ENCODE measurements at places on chromosomes 6 and 20. TPM values are rescaled to one million over a fixed set of nuclear protein-coding genes. Genes with fewer than 3 reads are reported as not detected.

- H3K4me3 ChIP-seq: no peak overlapping the region
- DNase-seq: no peak
- H3K27ac ChIP-seq: no peak overlapping the region
Measured at GRCh38 chr6:143397227-143398222, 53.0 kb downstream of the ADAT2 start.

Gene SLC35D3
- total RNA-seq: not detected

- H3K36me3 ChIP-seq: no peaks in the 10 kb centered on the region
- no peak overlapping the region for H3K4me3 ChIP-seq
- DNase-seq: no peak
- H3K27ac ChIP-seq: no peak overlapping the region
Measured at GRCh38 chr20:22544462-22544861, 39.9 kb downstream of the FOXA2 start.

DNA sequence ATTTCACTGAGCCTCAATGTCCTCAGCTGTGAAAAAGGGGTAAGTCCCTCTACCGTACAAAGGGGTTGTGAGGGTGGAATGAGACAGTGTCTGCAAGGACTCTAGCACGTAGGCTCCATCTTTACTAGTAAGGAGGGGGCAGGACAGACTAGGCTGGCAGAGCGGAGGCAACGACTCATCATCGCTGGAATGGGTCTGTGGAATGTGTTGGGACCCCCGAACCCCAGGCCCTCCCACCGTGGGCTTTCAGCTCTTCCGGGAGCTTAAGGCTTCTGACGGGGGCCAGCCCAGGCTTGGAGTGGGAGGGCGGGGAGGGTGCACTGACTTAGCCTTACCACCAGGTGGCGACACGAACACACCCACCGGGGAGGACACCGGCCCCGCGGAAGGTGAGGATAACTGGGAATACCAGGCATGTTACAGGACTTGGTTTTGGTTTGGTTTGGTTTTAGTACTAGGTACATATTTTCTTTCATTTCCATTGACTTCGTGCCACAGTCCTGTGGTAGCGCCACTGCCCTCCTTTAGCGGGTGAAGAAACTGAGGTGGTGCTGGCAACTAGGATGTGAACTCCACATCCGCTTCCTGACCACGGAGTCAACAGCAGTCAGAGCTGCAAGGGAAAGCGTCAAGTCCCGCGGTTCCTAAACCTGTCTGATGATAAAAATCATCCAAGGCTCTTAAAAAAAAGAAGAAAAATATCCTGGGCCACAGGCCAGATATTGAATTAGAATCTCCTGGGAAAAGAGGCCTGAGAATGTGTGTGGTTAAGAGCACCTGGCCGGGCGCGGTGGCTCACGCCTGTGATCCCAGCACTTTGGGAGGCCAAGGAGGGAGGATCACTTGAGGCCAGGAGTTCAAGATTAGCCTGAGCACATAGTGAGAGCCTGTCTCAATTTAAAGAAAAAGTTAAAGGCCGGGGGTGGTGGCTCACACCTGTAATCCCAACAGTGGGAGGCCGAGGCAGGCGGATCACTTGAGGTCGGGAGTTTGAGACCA, 10.3 kb upstream of the TULP1 start:
- no peaks in the 10 kb centered on the region for H3K36me3 ChIP-seq
- peak; percentile 86 for DNase-seq
- no peaks in the 10 kb centered on the region for H3K4me1 ChIP-seq
- peak overlapping the region; percentile 41 for H3K4me3 ChIP-seq

GRCh38 chr6:109351231-109352130, 30.8 kb downstream of the CD164 start:
- H3K4me1 ChIP-seq: peaks cover 8% of the 10 kb centered on the region
- no peak overlapping the region for H3K4me3 ChIP-seq
- H3K36me3 ChIP-seq: no peaks in the 10 kb centered on the region
- DNase-seq: peak; percentile 21
- H3K27me3 ChIP-seq: no peaks in the 10 kb centered on the region

Gene CLPSL2
- total RNA-seq: not detected

- no peak overlapping the region for H3K4me3 ChIP-seq
- H3K27ac ChIP-seq: no peak overlapping the region
- no peaks in the 10 kb centered on the region for H3K27me3 ChIP-seq
- no peaks in the 10 kb centered on the region for H3K4me1 ChIP-seq
- DNase-seq: no peak
- no peaks in the 10 kb centered on the region for H3K36me3 ChIP-seq
Measured at GRCh38 chr20:33465481-33466302, 22.1 kb upstream of the SNTA1 start.

Gene PHACTR3
- 1.2 TPM for total RNA-seq

- H3K4me1 ChIP-seq: peaks cover 10% of the 10 kb centered on the region
- H3K27ac ChIP-seq: no peak overlapping the region
- no peaks in the 10 kb centered on the region for H3K36me3 ChIP-seq
- no peaks in the 10 kb centered on the region for H3K27me3 ChIP-seq
- no peak overlapping the region for H3K4me3 ChIP-seq
- DNase-seq: no peak
Measured at GRCh38 chr6:158591134-158591809, 31.4 kb downstream of the TMEM181 start.

DNA sequence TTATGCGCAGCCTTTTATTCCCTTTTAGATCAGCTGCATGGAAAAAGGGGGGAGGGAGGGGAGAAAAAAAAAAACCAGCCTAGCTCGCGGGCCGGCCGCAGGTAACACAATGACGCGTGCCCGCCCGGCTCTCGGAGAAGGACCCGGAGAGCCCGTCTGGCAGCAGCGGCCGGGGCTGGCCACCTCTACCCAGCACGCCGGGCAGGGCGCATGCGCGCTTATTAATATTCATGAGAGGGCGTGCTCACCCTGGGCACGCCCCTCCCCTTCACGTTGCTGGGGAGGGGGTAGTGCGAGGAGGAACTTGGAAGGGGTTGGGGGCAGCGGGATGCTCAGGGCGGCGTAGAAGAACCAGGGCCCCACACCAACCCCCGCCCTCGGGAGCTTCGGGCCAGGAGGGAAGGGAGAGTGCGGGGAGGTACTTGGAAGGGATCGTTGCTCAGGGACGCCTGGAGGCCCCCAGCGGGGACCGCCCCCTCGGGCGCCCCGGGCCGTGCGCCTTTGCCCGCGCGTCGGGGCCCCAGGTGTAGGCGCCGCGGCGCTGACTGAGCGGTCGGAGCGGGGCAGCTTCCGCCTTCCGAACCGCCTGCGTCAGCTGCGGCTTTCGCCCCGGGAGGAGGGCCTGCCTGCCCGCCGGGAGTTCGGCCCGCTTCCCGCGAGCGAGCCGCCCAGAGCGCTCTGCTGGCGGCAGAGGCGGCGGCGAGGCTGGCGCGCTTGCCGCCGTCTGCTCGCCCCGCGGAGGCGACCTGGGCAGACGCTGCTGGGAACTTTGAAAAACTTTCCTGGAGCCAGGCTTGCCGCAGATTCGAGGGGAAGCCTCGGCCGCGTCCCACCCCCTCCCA, at the start of gene JAG1:
Gene JAG1 (minus strand): TSS at position 158 of the 842 bp plus-strand sequence. CDS start 469 bp downstream, outside the sequence.
- H3K4me3 ChIP-seq: peak within 1 kb of the TSS; percentile 86
- H3K27me3 ChIP-seq: no peaks in the 10 kb centered on the region
- peak within 1 kb of the TSS; percentile 94 for H3K27ac ChIP-seq
- DNase-seq: peak; percentile 97

DNA sequence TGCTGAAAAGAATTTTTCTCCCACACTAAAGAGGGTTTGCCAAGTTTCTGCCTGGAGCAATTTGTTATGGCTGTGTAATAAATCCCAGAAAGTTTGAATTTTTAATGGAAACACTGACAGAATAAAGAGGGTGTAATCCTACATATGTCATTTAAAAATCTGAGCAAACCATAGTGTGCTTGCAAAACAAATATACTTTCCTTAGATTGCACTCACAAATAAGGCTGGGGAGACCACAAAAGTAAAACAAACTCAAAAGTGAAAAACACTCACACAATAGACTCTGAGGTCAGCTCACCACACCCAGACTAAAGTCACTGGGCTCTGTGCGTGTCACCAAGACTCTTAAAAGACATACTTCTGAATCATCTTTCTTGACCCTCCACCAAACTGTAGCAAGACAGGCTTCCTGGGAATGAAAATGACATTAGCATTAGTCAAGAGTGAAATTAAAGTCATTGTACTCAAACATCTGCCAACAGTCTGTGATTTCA, 4.8 kb upstream of the ATXN1 start:
- DNase-seq: no peak
- H3K27me3 ChIP-seq: no peaks in the 10 kb centered on the region
- peaks cover 6% of the 10 kb centered on the region for H3K4me1 ChIP-seq

Gene TOX2
- 48.1 TPM for total RNA-seq

GRCh38 chr20:38078084-38078483, 44.5 kb downstream of the RPRD1B start:
- H3K4me3 ChIP-seq: no peak overlapping the region
- no peaks in the 10 kb centered on the region for H3K36me3 ChIP-seq
- no peaks in the 10 kb centered on the region for H3K4me1 ChIP-seq
- H3K27ac ChIP-seq: no peak overlapping the region
- DNase-seq: no peak

DNA sequence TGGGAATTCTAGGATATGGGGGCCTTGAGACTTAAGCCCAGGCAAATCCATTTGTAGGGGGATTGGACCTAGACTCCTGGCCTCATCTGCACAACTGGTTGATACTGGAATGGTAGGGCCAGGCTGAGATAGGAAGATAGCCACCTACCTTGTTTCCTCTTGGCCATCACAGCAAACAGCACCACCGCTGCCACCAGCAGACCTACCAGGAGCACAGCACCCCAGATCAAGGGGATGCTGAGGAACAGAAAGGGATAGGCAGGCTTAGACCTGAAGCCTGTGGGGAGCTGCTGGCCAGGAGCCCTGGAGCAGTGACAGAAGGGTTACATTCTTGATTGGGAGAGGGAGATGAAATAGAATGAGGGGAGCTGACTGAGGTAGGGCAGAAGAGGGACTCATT, 3.5 kb downstream of the TREML1 start:
- no peak overlapping the region for H3K4me3 ChIP-seq
- no peak for DNase-seq
- H3K27ac ChIP-seq: no peak overlapping the region
- H3K4me1 ChIP-seq: no peaks in the 10 kb centered on the region
- no peaks in the 10 kb centered on the region for H3K36me3 ChIP-seq

GRCh38 chr6:121615493-121615892, 180.0 kb downstream of the GJA1 start:
- H3K27me3 ChIP-seq: no peaks in the 10 kb centered on the region
- no peak overlapping the region for H3K4me3 ChIP-seq
- no peaks in the 10 kb centered on the region for H3K36me3 ChIP-seq

GRCh38 chr6:165119231-165120020, 190.0 kb downstream of the C6orf118 start:
- no peak overlapping the region for H3K4me3 ChIP-seq
- DNase-seq: no peak
- no peaks in the 10 kb centered on the region for H3K4me1 ChIP-seq
- no peak overlapping the region for H3K27ac ChIP-seq

DNA sequence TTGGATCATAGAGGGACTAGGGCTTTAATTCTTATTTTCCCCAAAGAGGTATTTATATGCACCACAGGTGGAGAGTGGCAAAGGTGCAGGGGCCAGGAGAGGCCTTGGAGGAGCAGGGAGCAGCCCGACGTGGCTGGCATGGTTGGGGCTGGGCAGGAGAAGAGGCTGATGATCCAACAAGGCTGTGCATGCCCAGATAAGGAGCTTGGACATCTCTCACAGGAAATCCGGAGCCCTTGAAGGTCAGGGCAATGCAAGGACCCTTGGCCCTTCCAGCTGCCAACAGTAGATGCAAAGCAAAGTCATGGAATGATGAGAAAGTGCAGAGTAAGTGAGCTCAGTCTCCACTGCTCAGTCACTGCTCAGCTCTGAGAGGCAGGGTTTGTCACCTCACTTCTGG, 39.9 kb upstream of the SIRT5 start:
- H3K36me3 ChIP-seq: no peaks in the 10 kb centered on the region
- H3K4me3 ChIP-seq: no peak overlapping the region
- no peaks in the 10 kb centered on the region for H3K4me1 ChIP-seq

- no peaks in the 10 kb centered on the region for H3K4me1 ChIP-seq
- DNase-seq: no peak
- H3K4me3 ChIP-seq: no peak overlapping the region
- H3K27ac ChIP-seq: no peak overlapping the region
- no peaks in the 10 kb centered on the region for H3K36me3 ChIP-seq
Measured at GRCh38 chr6:4010048-4010447, 68.9 kb downstream of the FAM217A start.

GRCh38 chr6:14804001-14804784, 441.7 kb upstream of the JARID2 start:
- H3K27me3 ChIP-seq: no peaks in the 10 kb centered on the region
- DNase-seq: no peak
- H3K27ac ChIP-seq: no peak overlapping the region
- peaks cover 9% of the 10 kb centered on the region for H3K4me1 ChIP-seq

GRCh38 chr6:159176913-159177312, 7.7 kb downstream of the FNDC1 start:
- H3K4me1 ChIP-seq: peaks cover 3% of the 10 kb centered on the region
- H3K27me3 ChIP-seq: no peaks in the 10 kb centered on the region
- H3K36me3 ChIP-seq: no peaks in the 10 kb centered on the region

Gene RCAN2
- 7.1 TPM for total RNA-seq

DNA sequence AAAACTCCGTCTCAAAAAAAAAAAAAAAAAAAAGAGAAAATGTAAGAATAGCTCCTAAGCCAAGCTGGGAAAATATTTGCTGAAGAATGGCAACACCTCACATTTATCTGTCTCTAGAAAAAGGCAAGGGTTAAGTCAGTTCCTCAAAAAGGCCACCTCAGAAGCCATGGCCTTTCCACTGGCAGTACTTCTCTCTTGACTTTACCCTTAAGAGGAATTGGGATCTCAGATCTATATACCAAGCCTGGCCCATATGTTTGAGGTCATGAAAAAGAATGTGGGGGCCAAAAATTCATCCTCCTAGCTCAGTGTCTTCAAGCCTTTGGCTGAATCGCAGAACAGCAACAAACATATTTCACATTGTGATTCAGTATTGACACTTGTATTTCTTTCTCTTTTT, 10.9 kb upstream of the NCOA3 start:
- H3K4me3 ChIP-seq: no peak overlapping the region
- no peak for DNase-seq
- peaks cover 16% of the 10 kb centered on the region for H3K4me1 ChIP-seq
- H3K27ac ChIP-seq: no peak overlapping the region
- no peaks in the 10 kb centered on the region for H3K36me3 ChIP-seq
- no peaks in the 10 kb centered on the region for H3K27me3 ChIP-seq

Gene HAO1
- total RNA-seq: not detected

Gene OTOR
- total RNA-seq: not detected

DNA sequence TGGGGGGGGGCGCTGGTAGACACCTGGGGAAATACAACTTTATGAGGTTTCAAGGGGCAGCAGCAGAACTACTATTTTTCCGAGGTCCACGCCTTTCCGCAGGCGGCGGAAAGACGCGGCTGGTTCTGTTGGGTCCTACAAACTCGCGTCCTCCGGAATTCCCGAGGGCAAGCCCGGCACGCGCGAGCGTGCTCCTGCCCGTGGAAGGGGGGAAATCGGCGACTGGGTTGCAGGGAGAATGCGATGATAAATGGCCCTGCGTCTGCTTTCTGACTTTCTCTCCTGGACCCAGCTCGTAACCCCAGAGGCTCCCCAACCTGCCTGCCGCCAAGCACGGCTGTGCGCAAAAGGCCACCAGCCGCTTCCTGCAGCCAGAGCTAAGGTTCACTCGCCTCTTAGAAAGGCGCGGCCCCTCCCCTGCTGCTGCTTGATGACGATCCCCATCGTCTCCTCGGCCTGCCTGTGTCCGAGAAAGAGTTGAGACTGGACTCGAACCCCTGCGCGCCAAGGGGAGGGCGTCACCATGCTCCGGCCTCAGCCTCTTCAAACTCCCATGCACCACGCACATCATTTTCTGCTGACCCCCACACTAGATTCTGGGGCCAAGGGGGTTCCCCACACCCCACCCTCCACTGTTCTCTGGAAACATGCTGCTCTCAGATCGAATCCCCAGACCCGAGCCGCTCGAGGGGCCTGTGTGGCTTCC, 6.7 kb downstream of the FOXA2 start:
- peaks cover 4% of the 10 kb centered on the region for H3K4me1 ChIP-seq
- H3K27me3 ChIP-seq: no peaks in the 10 kb centered on the region
- no peak overlapping the region for H3K4me3 ChIP-seq
- no peaks in the 10 kb centered on the region for H3K36me3 ChIP-seq
- H3K27ac ChIP-seq: no peak overlapping the region
